Foreskin keratinocyte (primary cell): ENCODE measurements at places on chromosomes 2 and 18.

DNA sequence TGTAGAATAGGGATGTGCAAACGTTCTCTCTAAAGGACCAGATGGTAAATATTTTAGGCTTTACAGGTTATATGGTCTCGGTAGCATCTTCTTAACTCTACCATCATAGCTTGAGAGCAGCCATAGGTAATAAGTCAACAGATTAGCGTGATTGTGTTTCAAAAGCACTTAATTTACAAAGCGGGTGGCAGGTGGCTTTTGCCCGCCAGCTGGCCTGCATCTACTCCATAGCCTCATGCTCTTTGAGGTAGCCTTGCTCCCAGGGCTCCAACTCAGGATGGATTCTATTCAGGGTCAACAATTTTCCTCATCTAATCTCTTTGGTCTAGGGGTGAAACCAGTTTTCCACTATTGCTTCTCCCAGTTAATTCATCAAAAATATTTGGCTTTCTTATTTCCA, 5.0 kb upstream of the ATP9B start:
- no peak for DNase-seq

DNA sequence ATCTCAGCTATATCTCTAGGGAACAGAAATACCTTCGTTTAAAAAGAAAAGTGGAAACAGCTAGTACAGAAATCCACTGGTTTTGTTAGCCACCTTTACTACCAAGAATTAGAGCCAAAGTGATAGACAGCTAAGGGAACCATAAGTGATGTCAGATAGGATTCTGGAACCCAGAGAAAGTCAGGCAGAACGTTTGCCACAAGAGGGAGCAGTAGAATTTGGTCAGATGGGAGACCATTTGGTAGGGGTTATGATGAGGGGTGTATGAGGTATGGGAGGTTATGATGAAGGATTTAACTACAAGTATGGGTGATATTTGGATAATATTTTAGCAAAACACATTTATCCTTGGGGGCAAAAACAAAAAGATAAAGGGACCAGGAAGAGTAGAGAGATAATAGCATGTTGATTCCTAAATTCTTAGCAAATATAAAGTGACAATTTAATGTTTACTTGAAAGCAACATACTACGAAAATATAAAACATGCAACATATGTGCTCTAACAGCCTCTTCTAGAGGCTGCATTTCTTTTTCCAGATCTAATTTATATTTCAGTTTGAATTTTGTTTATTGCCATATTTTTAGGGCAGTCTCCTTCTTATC, 3.3 kb downstream of the SLC8A1 start:
- DNase-seq = no peak

- no peak for DNase-seq
These were observed 134.8 kb downstream of the CMPK2 start for GRCh38 chr2:6730649-6731532.

DNA sequence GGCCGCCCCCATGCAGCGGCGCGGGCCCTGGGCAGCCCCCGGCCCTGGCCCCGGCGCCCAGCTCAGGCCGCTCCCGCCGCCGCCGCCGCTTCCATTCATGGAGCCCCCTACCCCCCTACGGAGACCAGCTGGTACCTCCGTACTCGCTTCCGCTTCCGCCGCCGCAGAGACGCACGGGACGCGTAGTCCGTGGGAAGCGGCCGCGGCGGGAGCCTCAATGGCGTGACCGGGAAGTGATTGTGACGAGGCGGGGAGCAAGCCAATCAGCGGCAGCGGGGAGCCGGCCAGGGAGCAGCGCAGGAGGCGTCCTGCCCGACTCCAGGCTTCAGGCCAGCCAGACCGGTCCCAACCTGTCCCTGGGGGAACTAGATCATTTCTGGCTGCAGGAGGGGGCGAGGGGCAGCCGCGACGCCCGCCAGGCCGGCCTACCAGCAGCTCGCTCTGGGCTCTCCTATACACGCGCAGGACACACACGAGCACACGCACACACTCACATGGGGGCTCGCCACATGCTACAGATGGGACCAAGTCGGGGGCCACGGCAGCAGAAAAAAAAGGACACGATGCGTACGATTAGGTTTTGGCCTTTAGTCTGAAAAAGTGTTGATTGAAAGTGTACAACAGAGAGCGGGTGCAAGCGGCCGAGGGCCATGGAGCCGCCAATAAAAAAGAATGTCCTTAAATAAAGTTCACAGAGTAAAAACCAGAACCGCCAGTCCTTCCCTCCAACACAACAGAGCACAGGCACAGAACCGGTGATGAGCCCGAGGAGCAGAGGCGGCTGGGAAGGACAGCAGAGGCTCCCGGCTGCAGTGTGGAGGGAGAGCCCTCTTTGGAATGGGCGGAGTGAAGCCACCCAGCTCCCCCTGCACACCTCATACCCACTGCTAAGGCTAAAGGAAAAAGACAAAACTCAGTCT, at the start of gene ZNF513:
TSS of gene ZNF513 (minus strand) at position 109 of the 920 bp plus-strand sequence. CDS start 208 bp downstream, outside the sequence.
- peak; percentile 92 for DNase-seq

- DNase-seq = peak; percentile 25
These were observed 2.2 kb upstream of the KCNH7 start for GRCh38 chr2:162840598-162841246.

- no peak for DNase-seq
These were observed 609.1 kb upstream of the SYT4 start for GRCh38 chr18:43886341-43886740.

DNA sequence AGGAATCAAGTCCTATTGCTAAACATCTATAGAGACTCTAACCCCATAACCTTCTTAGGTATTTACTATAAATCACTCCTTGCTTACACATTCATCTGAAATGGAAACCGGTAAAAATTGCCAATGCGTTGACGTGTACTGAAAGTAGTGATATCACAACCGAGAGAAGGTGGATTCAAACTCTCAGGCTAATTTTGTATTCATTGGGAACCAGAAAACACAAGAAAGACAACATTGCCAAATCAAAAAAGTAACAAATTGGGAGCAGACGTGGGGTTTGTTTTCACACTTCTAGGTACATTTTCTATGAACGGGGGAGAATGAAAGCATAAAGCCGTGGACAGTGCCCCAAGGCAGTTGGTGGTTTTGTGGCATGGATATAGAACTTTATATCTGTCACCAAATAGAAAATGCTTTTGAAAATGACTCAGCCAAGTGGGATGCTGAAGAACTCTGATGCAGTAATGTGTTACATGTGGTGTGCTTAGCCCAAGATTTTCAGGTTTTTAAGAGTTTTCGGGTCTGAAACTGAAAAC, 155.1 kb upstream of the RASGRP3 start:
- no peak for DNase-seq

DNA sequence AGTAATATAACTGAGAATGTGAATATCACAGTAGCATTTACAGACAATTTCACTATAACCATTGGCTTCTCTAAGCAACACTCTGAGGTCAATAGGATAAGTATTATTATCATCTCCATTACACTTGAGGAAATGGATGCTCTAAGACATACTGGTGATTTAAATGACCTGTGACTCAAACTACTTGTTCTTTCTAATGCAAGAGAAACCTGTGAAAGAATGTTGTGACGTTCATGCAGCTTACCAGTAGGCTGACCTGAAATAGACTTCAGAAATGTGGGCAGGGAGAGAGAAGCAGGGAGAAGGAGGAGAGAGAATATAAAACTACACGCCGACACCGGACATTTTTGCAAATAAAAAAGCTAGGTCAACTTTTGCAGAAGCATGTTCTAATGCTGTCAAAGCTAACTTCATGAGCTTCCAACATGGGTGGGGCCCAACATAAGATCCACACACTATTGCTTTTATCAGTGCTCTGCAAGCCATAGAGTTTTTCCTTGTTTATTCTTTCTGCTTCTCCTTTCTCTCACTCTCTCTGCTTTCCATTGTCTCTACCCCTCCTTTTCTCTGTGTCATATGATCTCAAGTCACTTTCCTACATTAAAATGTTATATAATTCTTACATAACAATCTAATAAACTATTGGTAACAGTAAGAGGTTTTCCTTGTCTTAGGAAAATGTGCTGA, 217.6 kb upstream of the FN1 start:
- peak; percentile 56 for DNase-seq

- no peak for DNase-seq
These were observed 53.1 kb upstream of the NOSTRIN start for GRCh38 chr2:168749297-168749696.

GRCh38 chr2:20213651-20214565, 11.0 kb downstream of the SDC1 start:
- peak; percentile 69 for DNase-seq

- no peak for DNase-seq
These were observed 268.8 kb downstream of the CYP26B1 start for GRCh38 chr2:71878626-71879508.

GRCh38 chr18:45439851-45440645, 175.2 kb upstream of the SLC14A2 start:
- peak; percentile 12 for DNase-seq

- no peak for DNase-seq
These were observed 891 bp downstream of the CAB39 start for GRCh38 chr2:230713331-230714135.

DNA sequence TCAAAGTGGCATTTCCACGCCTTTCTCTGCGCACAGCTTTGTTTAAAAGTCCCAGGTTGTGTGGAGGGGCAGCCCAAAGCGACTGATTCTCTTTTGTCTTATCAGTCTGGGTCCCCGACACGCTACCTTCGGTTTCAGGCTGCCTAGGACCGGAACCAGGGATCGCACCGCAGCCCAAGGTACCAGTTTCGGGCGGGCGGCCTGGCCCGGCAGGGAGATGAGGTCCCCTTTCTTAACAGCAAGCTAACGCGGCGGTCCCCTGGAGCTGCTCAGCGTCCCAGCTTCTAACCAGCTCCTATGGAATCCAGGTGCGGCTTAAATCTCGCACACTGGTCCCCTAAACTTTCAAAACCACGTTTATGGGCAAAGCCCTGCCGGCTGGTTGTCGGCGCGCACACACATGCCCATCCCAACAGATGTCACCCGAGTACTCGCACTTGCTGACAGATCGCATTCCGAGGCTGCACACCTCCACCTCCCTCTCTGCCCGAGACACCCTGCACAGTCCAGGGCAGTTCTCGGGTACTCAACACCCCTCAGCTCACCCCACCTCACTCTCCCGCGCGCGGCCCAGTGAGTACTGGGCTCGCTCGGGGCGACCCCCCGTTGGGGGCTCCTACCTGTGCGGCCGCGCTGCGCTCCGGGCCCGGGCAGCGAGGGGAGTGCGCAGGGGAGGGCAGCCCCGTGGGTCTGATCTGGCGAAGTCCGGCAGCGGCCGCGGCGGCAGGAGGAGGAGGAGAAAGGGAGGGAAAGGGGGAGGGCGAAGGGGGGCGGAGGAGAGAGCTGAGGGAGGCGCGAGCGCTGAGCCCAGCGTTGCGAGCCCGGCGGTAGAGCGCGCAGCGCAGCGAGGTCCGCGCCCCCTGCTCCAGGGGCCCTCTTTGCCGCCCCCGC, at the start of gene EFEMP1:
TSS of gene EFEMP1 (minus strand) at position 692 of the 891 bp plus-strand sequence. CDS start 1,342 bp downstream, outside the sequence.
- peak; percentile 76 for DNase-seq

- peak; percentile 34 for DNase-seq
These were observed 8.1 kb downstream of the FBXO48 start for GRCh38 chr2:68458981-68459380.

DNA sequence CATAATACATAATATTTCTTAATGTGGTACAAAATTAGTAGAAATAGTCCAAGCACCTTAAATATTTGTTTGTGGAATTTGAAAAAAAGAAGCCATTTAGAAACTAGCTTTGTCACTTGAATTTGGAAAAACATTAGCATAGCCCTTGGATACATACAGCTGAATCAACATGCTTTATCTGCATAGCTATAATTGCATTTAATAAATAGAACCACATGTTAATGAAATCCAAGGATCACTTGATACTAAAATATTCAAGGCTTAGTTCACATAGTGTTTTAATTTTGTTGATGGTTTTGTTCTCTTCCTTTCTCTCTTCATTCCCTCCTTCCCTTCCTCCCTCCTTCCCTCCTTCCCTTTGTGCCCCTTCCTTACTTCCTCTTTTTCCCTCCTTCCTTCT, 169.4 kb upstream of the NRXN1 start:
- DNase-seq = no peak

DNA sequence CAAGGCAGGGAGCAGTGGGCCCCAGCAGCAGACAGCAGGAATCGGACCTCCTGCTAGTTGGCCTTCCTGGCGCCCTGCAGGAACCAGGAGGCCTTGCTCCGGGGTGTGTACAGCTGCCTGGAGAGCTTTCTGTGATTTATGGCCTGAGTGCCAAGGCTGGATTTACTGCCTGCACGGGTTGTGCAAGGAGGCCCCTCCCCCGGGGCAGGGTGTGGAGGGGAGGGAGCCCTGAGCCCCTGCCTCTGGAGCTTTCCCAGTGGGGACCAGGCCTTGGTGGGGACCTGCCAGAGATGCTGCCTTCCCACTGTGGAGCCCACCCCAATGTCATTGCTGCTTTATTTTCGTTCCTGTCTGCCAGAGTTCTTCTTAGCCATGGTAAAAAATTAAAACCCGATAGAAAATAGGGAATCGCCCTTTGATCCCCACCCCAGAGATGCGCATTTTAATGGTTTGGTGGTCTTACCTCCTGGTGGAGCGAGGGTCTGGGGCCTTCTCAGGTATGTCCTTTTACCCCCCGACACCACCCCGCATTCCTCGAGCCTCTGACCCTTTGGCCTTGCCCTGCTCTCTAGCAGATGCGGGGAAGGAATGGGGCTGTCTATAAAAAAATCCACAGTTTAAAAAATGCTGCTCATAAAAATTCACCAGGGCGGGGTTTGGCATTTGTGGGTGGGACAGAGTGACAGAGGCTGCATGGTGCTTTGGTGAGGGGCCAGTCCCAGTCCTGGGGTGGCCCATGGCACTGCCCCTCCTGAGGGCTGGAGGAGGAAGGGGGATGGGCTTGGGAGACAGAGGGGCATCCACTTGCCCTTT, 6.9 kb upstream of the RALB start:
- no peak for DNase-seq

GRCh38 chr2:107806901-107807300, 19.8 kb upstream of the RGPD4 start:
- no peak for DNase-seq

GRCh38 chr2:215617060-215617824, 181.4 kb upstream of the FN1 start:
- no peak for DNase-seq

DNA sequence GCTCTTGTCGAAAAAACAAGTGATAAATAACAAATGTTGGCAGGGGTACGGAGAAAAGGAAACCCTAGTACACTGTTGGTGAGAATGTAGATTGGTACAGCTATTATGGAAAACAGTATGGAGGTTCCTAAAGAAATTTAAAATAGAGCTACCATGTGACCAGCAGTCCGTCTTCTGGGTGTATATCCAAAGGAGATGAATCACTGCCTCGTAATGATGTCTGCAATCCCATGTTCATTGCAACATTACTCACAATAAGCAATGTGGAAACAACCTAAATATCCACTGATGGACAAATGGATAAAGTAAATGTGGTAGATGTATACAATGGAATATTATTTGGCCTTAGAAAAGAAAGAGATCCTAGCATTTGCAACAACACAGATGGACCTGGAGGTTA, 50.6 kb downstream of the SLC16A14 start:
- DNase-seq = peak; percentile 30
